A549 treated with dexamethasone at 1 μM for 4 hours (cell line): ENCODE measurements at places on chromosomes 12 and 14. TPM values are rescaled to one million over a fixed set of nuclear protein-coding genes. Genes with fewer than 3 reads are reported as not detected.

Gene KLHDC1
- total RNA-seq = 0.23 to 0.48 TPM (median 0.41 TPM) in 5 replicates

Gene TMTC1
- 0.01 to 0.05 TPM (median 0.04 TPM) in 5 replicates for total RNA-seq

Gene KRT77
- total RNA-seq = not detected in 5 replicates

Gene CIDEB
- 0.12 to 0.32 TPM (median 0.14 TPM) in 4 of 5 replicates, not detected in the other for total RNA-seq

Gene KITLG
- total RNA-seq = 13.5 to 21.9 TPM (median 15.9 TPM) in 5 replicates

Gene HCAR3
- total RNA-seq = 0.06 to 0.11 TPM in 2 of 5 replicates, not detected in the others

Gene JDP2
- 21.5 to 34.6 TPM (median 33.3 TPM) in 5 replicates for total RNA-seq

Gene KCNH5
- 0.01 to 0.06 TPM in 2 of 5 replicates, not detected in the others for total RNA-seq

Gene WNT5B
- total RNA-seq = 2.0 to 3.6 TPM (median 2.8 TPM) in 5 replicates

Gene COX8C
- not detected in 5 replicates for total RNA-seq
